KG1 (cell line): ENCODE measurements at places on chromosomes 2 and 18.

- DNase-seq = no peak
These were observed 16.6 kb upstream of the PSME4 start for GRCh38 chr2:53987336-53987921.

- DNase-seq = no peak
These were observed 816.6 kb downstream of the SATB2 start for GRCh38 chr2:198641161-198641560.

DNA sequence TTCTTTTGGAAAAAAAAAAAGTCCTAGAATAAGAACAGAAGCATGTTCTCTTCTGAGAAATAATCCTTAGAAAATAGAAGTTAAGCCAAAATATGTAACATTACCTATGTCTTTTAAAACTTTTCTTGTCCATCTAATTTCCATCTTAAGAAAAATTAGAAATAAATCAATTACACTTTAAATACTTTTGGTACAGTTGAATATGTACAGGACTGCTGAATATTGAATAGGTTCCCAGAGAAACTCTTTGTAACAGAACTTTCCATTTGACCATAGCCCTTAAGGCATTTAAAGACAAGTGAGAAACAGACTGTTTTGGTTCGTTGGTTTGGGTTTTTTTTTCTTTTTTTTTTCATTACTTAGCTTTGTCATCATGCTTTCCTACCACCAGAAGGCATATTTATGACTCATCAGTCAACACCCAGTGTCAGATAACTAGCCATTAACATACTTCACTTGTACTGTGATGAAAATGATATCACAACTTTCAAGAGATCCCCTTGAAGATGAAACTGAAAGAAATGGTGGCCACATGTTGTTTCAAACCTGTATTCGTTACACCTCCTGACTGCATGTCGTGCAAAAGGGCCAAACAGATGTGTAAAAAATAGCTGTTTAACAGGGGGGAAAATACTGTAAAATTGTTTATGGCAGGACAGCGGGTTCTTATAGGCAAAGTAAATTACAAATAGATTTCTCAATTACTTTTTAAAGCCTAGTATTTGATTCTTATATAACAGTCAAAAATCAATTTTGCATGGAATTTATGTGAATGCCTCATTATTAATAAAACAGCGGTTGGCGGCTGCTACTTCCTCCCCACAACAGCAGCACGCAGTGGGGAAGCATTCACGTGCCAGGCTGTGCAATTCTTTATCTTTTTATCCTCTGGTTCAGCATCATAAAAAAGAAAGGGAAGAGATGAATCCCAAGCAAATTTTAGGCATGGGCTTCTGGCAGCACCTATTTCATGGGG, 280.7 kb upstream of the HNRNPA3 start:
- no peak for DNase-seq

- DNase-seq = no peak
These were observed 107.5 kb upstream of the CELF4 start for GRCh38 chr18:37672932-37673595.

GRCh38 chr2:207061181-207061580, 104.6 kb downstream of the KLF7 start:
- DNase-seq = no peak

DNA sequence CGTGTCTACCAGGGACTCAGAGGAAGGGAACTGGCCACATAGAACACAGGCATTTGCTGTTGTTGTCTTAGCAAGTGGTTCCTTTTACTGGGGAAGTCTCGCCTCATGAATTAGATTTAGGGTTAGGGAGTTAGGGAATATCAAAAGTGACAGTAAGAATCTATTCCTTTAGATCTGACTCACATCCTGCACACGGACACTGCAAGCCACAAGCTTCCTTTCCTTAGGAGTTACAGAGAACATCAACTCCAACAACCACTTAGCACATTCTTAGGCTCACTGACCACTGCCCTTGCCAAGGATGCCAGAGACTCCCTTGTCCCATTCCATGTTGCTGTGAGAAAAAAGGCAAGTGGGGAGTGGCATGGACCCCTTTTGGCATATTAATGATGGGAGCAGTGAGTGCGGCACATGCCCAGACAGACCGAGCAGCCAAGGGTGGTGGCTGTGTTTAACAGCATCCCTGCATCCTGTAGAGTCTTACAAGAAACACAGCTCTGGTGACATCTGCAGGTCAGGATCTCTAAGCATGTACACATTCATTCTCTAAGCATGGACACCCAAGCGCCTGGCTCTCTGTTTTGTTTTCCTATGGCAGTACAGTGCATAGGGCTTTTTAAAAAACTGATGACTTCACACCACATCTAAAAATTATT, 745.6 kb upstream of the RAB6C start:
- peak; percentile 18 for DNase-seq

DNA sequence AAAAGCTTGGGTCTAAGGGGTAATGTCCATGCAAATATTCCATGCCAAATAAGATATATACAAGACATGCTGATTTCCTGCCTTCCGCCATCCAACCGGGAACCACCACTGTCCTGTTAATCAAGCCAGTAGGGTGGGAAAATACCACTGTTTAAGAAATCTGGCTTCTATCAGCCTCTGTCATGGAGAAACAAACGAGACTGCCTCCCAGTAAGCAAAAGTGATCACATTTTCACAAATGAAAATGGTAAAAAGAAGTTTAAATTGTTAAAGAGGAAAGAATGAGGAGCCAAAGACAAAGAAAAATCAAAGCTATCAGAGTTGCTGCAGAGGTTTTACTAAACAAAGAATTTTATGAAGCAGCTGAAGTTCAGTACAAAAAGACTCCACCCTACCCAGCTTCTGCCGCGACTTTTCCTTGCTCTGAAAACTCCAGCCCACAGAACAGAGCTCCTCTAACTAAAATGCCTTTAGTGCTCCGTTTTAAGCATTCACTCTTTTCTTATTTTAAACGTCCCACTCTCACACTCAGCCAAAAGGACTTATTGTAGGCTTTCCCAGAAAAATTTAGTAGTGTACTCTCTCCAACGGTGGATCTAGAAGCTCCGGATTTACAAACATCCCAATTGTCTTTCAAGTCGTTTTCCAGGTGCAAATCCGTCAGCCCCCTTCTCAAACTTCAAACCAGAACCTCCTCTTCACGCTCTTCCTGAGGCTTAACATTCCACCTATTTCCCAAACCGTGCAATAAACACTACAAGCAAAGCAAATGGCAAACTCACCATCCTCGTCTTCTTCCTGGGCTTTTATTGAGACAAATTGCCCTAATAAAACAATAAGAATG, 613 bp downstream of the COL5A2 start:
- DNase-seq = no peak

GRCh38 chr2:70977605-70978205, 725 bp upstream of the ANKRD53 start:
- DNase-seq = no peak

- no peak for DNase-seq
These were observed 30.2 kb downstream of the CABLES1 start for GRCh38 chr18:23165271-23166068.

- no peak for DNase-seq
These were observed 77.8 kb upstream of the DTNA start for GRCh38 chr18:34632321-34632720.

GRCh38 chr2:69617744-69618143, 25.8 kb downstream of the AAK1 start:
- no peak for DNase-seq

DNA sequence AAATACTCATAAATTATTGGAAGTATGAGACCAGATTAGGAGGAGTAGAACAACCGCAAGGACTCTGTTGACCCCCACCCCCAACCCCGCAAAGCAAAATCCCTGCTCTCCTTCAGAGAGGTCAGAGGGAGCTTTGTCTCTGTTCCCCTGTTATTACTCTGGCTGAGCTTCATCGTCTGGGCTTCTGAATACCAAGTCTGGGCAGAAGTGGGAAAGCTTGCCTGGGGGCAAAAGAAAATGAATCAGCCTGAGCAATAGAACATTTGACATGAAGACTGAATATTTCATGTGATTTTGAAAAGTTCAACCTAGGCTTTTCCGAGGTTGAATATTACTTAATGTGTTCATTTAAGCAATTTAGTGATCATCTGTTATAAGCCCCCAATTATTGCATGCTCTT, 114.6 kb upstream of the ARHGAP28 start:
- no peak for DNase-seq

GRCh38 chr2:140604096-140604495, 1526.7 kb downstream of the LRP1B start:
- DNase-seq = no peak

DNA sequence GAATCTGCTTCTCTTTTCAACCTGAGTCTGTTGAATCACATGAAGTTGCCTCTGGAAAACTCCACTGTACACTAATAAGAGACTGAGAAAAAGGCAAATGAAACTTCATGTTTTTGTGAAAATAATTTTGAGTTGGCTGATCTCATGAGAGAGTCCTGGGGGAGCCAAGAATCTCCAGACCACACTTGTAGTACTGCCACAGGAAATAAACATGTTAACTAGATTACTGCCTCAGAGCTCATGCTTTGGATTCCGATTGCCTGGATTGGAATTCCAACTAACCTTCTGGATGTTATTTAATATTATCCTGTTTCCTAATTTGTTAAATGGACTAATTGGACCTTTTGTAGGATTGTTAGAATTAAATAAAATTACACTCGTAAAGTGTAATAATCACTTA, 25.2 kb downstream of the NUP35 start:
- DNase-seq = no peak

- DNase-seq = no peak
These were observed 90.3 kb downstream of the LRP1B start for GRCh38 chr2:142040556-142040955.

- DNase-seq = no peak
These were observed 158.6 kb upstream of the SERTAD2 start for GRCh38 chr2:64812285-64812684.

GRCh38 chr2:223053484-223054192, 1.6 kb downstream of the KCNE4 start:
- no peak for DNase-seq

DNA sequence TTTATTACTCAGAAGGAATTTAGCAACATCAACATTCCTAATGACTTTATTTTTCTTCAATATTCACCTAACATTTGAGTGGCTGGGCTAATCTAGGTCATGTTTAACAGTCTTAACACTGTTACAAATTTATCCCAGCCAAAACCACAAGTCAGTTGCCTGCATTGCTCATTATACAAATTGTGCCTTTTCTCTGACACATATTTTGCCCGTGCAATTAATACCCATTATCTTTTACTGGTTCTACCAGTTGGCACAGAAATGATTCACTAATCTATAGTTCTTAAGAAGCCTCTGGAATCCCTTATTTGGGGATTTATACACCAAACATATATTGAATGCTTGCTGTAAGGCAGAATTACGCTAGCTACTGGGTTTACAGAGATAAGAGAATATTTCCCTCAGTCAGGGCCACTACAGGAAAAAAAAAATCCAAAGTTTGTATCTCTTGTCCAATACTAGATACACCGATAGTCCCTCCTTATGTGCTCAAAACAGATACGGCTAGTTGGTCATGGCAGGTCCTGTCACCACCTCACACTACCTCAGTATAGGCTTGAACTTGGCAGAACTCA, 46.3 kb downstream of the ZCCHC2 start:
- DNase-seq = no peak

- DNase-seq = no peak
These were observed 12.4 kb downstream of the XIRP2 start for GRCh38 chr2:166900700-166901099.

DNA sequence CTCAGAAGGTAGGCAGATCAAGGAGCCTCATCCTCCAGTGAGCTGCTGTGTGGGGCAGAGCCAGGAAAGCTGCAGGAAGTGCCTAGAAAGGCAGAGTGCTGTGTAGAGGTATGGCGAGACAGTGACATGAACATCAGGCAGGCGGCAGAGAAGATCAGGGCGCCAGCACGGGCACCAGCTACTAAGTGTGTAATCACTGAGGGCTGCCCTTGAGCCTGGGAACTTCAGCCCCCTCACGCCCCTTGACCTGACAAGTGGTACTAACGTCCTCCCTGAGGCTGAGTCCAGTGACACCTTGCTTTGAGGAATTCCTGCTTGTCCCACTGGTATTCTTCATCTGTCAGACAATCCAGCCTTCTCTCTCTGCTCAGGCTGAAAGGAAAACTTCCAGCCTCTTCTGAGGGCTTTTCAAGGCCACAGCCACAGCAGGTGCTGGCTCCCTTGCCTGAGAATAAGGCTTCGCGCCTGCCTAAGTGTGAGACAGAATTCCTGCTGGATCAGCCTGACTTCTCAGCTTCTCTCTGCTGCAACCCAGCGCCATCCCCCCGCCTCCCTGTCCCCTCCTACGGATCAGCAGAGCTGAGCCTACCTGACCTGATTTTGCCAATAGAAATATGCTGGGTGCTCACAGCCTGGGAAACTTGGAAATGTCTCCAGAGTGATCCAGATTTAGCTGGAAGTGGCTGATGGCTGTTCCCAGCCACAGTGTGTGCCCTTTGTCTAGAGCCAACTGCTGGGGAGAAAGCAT, 148.0 kb downstream of the SMAD7 start:
- no peak for DNase-seq

DNA sequence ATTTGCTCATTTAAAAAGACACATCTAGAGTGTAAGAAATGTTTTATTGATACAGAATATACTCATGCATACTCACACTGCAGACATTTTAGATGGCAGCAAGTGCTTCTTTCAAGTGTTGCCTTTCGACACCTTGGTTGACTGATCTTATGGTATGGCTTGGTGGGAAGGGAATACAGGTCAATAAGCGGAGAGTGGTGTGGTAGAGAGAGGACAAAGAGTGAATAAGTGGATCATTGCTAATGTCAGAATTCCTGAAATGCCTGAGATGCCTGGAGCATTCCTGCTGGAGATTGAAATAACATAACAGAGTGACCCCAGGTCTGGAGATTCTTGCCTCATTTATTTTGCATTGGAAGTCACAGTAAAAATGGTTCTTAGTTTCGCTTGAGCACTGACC, 76.7 kb downstream of the RND3 start:
- DNase-seq = no peak

DNA sequence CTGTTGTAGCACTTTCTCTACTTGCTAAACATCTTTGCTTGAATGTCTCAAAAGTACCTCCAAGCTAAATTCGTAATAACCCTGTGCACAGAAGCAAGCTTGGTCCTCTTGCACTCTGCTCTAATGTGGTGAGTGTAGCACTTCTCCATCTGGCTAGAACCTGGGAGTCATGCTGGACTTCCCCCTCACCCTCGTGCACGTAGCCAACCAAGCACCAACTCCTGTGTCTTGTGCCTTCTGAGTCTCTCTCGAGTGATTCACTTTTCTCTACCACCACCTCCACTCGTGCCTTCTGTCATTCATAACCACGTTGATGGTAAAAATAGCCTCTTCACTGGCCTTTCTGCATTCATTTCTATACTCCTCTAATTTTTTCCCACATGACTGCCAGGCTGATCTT, 91.9 kb upstream of the KCNE4 start:
- no peak for DNase-seq
